ENCODE measurements at places on chromosomes 2 and 18. TPM values are rescaled to one million over a fixed set of nuclear protein-coding genes. Genes with fewer than 3 reads are reported as not detected.

C2orf78 gene
- polyA plus RNA-seq = not detected

ANKRD62 gene
- 0.03 TPM for polyA plus RNA-seq

LDLRAD4 gene
- polyA plus RNA-seq = 8.5 TPM

RRM2 gene
- 0.45 TPM for polyA plus RNA-seq

TEKT4 gene
- polyA plus RNA-seq = not detected

ILKAP gene
- 39.0 TPM for polyA plus RNA-seq

ADRA2B gene
- 2.6 TPM for polyA plus RNA-seq

MSTN gene
- polyA plus RNA-seq = not detected

MDH1B gene
- 0.55 TPM for polyA plus RNA-seq
